ENCODE measurements at places on chromosomes 6 and 20.

DNA sequence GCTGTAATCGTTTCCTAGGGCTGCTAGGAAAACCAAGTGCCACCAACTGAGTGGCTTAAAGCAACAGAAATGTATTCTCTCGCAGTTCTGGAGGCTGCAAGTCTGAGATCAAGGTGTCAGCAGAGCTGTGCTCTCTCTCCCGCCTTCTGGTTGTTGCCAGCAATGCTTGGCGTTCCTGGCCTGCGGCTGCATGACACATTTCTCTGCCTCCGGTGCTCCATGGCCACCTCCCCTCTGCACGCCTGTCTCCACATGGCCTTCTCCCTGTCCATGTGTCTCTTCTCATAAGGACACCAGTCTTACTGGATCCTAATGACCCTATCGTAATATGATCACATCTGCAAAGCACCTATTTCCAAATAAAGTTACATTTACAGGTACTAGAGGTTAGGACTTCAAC is 91.7 kb upstream of the AKAP12 start:
- no peak for DNase-seq

DNA sequence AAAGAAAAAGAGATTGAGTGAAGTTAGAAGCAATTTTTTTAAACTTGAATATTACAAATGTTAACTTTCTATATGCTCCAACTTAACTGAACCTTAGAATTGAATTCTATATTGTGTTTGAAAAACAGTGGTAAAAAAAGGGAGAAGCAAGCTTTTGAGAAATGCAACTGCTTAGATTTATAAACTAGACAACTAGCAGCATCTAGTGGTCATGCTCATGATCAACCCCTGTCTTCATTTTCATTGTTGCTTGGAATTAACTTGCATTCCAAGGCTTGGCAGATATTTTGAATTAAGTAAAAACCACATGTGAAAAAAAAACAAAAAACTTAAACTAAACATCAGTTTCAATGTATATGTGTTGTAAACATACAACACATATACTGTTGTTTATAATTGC is 113.1 kb downstream of the C6orf58 start:
- no peak for DNase-seq

GRCh38 chr20:53136473-53136872 is 164.3 kb downstream of the TSHZ2 start:
- no peak for DNase-seq

GRCh38 chr6:45643126-45643525 is 265.4 kb upstream of the SUPT3H start:
- no peak for DNase-seq

- DNase-seq, result no peak
These were observed 19.0 kb upstream of the AFDN start for GRCh38 chr6:167807756-167808155.

GRCh38 chr6:6723921-6724538 is 135.5 kb downstream of the LY86 start:
- no peak for DNase-seq

DNA sequence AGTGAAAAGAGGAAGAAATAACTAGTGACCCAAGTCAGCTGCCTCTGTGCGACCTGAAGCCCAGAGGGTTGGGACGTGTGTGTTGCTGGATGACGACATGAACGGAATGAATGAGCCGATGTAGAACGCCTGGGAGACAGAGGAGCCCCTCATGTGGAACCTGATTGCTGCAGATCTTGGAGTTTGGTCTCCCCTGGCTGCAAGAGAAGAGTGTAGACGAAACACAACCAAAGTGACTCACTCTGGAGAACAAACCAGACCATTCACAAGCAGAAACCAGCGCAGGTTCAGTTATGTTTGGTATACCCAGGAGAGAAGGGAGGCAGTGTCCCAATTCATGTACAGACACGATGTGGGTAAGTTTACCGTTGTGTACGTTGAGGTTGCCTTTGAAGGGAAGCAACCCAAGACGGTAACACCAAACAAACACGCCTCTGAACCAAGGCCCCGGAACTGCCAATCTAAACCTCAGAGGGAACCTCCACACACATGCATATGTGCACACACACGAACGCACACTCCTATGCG is 265.9 kb downstream of the BMP7 start:
- DNase-seq, result no peak

DNA sequence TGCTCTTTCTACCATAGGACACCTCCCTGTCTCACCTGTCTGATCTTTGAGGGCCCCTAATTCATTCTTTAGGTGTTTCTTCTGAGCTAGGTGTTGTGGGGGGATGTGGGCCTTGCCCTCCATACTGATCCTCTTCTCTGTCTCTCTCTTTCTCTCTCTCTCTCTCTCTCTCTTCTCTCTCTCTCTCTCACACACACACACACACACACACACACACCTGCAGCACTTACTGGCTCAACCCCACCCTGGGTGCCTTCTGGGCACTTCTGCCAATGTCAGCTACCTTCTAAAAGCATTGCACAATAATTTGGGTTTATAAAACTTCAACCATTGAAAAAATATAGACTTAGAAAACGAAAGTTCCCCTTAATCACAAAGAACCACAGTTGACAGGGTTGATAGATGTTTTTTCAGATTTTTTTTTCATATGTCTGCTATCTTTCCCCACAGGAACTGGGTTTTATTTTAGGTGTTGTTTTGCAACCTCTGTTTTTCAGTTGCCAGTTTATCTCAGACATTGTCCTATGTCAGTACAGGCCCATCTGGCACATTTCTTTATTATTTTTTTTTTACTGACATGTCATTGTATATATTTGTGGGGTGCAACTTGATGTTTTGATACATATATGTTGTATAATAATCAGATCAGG is 28.1 kb downstream of the PKIG start:
- no peak for DNase-seq

DNA sequence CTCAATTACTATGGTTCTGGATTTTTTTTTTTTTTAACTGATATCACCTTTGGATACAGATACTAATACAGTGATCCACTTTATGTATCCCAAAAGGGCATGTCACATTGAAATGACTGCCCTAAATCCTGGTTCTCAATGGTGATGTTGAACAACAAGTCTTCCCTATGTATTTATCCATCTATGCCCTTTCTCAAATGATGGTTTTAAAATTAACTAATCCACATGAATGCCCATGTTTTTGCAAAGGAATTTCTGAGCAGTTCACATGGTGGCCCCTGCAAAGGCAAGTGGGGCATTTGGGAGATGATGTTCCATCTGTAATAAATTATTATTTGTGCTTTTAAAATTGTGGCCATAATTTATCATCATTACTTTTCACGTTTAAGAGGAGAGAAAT is 2.7 kb downstream of the ADGRB3 start:
- no peak for DNase-seq

GRCh38 chr6:24522228-24523176 is 27.7 kb downstream of the ALDH5A1 start:
- no peak for DNase-seq

DNA sequence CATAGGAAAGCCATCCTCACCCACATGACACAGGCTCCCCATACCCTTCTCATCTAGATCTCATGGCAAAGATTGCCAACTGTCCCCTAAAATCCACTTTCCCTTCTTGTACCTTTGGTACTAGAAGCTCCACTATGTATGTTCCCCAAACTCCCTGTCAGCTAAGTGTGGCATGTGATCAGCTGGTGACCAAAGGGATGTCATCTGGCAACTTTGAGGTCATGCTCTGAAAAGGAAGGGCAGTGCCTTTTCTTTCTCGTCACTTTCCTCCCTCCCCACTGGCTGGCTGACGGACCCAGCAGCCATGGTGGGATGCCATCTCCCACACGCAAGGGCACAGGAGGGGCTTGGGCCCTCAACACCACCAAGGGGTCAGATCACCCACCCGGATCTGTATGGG is 23.8 kb upstream of the TAF8 start:
- no peak for DNase-seq

DNA sequence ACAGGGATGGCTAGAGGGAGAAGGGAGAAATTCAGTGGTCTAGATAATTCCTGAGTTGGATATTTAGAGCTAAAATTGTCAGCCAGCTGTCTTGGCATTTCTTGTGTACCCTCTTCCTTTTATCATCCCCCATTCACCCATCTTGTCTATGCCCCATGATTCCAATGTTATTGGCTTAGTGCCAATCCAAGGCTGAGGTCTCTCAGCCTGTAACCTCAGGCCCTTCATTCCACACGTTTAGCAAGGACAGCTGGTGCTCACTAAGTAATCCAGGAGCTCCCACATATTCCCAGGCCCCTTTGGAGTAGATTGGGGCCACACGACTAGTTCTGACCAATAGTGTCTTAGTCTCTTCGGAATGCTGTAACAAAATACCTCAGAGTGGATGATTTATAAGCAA is 112.4 kb upstream of the ATXN1 start:
- no peak for DNase-seq

DNA sequence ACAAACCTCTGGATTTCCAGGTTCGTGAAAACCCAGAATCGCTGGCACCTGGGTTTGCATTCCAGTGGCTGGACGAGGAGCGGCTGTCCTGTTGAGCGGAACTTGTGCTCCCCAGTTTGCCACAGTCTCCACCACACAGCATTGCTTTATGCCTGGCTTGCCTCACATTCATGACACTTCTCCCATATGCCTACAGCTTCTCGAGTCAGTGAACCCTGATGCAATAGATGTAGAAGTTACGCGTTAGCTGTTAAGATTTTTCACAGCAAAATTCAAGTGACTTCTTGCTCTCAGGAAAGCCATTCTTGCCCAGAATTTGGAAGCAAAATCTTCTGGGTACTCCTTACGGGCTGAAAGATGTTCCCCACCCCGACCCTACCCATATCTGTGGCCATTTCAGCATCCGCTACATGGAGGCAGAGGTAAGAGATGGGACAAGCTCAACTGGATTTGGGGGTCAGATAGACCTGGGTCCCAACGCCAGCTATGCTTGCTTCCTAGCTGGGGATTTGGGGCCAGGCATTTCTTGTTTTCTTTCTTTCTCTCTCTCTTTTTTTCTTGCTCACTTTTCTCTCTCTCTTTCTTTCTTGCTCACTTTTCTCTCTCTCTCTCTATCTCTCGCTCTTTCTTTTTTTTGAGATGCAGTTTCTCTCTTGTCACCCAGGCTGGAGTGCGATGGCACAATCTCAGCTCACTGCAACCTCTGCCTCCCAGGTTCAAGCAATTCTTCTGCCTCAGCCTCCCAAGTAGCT is 12.4 kb upstream of the GDAP1L1 start:
- no peak for DNase-seq

- no peak for DNase-seq
These were observed 407.1 kb upstream of the MARCKS start for GRCh38 chr6:113450061-113450465.

DNA sequence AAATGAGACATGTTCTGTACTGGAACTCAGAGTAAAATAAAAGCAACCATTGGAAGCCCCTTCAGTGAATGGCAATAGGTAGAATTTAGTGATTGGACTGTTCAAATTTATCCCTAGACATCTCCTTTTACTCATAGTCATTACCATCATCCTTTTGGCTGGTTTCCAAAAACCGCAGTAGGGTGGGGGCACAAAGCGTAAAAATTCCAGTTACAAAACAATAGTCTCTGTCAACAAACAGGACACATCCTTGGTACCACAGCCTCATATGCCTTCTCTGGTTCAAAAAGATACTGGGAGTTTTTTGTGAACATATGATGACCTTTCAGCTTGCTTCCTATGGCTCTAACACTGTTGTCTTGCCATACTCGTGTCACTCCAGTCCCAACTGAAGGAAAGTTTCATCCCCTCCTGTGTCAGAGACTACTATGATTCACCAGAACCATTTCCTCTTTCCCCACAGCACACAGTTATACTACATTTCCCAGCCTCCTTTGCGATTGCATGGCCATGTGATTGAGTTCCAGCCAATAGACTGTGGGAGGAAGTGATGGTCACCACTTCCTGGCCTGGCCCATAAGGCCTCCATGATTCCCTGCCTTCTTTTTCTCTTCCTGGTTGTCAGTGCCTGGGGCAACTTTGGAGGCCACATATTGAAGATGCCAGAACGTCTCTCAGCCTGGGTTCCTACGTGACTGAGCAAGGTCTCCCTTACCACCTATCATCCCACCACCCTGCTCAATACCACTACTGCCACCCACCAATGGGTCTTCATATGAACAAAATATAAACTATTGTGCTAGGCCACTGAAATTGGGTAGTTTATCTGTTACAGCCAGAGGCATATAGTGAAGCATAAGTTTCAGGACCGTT is 162.4 kb downstream of the ID4 start:
- DNase-seq, result no peak

GRCh38 chr6:4567141-4567540 is 209.1 kb upstream of the CDYL start:
- DNase-seq, result no peak

DNA sequence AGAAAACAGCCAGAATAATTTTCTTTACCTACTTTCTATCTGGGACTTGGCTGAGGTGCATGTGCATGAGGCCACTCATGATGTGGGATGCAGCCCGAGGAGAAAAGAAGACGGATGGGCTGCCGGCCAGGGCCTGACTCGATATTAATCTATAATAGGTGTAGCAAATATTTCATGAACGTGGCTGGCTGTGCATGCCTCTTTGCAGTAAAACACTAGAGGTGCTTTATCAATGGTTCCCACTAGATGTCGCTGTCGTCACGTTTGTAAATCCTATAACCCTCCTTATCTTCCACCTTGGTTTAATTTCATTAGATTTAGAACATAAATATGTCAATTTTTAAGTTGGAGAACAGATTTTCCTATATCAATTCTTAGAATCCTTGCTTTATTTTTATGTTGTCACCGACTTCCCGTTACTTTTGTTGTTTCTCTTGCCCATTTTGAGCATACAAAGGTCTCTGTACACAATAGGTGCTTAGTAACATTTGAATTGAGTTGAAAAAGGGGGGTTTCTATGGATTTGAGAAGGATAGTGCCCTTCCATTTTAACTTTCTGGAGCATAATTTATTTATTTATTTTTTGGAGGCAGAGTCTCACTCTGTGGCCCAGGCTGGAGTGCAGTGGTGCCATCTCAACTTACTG is 19.6 kb upstream of the FERMT1 start:
- no peak for DNase-seq

DNA sequence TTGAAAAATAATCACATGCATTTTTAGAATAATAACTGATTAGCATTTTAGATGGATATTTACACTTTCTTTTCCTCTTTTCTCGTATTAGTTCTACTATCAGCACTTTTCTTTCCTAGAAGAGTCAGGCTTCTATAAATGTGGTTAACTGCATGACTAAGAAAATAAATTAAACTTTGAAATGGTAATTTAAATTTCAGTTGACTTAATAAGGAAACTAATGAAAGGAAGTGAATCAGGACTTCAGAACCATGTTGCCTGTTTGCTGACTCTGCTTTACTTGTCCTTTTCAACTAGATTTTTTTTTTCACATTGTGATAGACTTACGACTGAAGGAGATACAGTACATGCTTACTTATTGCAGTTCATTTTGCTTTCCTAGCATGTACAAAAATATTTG is 1258.2 kb upstream of the EYS start:
- no peak for DNase-seq

GRCh38 chr6:87806635-87807034 is 104.6 kb upstream of the AKIRIN2 start:
- no peak for DNase-seq

- DNase-seq, result no peak
These were observed 64.9 kb upstream of the PAX1 start for GRCh38 chr20:21640556-21640955.

DNA sequence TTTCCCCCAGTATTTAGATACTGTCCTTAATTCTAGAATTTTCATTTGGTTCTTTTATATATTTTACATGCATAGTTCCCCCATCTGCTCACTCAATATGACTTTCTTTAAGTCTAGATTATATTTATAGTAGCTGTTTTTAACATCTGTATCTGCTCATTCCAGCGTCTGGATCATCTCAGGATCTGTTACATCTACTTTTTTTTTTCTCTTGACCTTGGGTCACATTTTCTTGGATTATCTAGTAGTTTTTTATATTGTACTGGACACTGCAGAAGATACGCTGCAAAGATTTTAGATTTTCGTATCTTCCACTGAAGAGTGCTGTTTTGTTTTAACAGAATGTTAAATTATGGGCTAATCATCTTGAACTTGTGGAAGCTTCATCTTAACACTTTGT is 20.7 kb downstream of the RAB22A start:
- no peak for DNase-seq
